GDM1 (cell line): ENCODE measurements at places on chromosomes 11 and 22.

GRCh38 chr11:13348305-13348704, 70.7 kb downstream of the BMAL1 start:
- DNase-seq = no peak

GRCh38 chr22:33743756-33744155, 176.5 kb downstream of the LARGE1 start:
- DNase-seq = no peak

- no peak for DNase-seq
Observed at GRCh38 chr11:11988681-11989261, 19.7 kb downstream of the DKK3 start.

DNA sequence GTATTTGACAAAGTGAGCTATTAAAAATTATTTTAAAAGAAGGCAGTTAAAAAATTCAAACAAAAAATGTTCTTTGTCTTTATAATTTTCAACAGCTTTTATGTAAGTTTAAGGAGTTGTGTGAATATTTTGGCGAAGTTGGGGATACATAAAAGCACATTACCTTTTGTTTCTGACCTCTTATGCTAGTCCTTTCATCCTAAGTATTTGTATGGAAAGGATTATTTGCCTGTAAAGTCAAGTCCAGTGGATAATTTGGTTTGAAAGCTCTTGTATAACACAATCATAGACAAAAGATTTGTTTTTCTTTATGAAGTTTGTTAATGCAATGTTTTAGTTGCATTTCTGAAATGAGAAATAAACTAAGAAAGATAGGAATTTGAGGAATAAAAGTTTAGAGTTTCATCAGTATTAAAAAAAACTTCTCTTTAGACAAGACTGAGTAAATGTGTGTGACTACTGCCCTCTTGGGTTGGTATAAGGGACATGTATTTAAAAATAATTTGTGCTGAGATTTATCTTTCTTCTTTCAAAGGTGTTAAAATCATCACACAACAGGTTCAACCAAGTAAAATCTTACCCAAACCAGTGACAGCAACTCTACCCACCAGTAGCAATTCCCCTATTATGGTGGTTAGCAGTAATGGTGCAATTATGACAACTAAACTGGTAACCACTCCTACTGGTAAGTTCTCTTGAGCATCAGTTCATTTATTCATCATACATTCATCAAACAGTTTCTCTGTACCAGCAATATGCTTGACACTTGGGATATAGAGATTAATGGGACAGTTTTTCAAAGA, 68.2 kb downstream of the EMSY start:
- DNase-seq = no peak

- DNase-seq = no peak
Observed at GRCh38 chr11:26741036-26741435, 19.2 kb upstream of the SLC5A12 start.

DNA sequence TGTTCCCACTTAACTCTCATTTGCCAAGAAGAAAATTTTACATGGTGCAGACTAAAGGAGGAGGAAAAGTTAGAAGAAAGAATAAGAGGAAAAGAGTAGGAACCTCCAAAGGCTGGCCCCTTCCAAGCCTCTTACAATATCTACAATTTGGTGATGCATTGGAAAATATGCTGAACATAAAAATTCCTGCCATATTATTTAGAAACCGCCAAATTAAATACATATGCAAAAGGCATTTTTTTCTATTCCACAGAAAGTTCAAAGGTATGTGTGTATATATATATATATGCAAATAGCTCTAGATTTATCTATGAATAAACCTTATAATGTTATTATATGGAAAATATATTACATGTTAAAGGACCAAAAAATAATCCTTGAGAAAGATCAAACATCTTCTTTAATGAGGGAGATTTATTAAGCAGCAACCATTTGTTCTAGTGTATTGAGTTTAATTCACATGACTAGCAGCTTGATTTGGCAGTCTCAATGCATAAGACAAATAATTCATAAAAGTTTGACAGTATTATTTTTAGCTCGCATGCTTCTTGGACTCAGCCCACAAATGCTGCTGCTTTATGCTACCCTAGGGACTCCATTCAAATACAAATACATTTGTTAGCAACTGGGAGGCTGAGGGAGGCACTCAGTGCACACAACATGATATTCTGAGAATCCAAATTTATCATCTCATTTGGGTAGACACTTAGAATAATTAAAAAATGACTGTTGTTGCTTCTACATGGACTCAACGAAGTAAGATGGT, 184.9 kb downstream of the SBF2 start:
- no peak for DNase-seq

GRCh38 chr22:34800260-34800980, 265.5 kb upstream of the ISX start:
- DNase-seq = no peak

- DNase-seq = peak; percentile 50
Observed at GRCh38 chr11:10611979-10612862, 43.8 kb upstream of the LYVE1 start.

- no peak for DNase-seq
Observed at GRCh38 chr11:126444072-126444471, 88.6 kb downstream of the ST3GAL4 start.

DNA sequence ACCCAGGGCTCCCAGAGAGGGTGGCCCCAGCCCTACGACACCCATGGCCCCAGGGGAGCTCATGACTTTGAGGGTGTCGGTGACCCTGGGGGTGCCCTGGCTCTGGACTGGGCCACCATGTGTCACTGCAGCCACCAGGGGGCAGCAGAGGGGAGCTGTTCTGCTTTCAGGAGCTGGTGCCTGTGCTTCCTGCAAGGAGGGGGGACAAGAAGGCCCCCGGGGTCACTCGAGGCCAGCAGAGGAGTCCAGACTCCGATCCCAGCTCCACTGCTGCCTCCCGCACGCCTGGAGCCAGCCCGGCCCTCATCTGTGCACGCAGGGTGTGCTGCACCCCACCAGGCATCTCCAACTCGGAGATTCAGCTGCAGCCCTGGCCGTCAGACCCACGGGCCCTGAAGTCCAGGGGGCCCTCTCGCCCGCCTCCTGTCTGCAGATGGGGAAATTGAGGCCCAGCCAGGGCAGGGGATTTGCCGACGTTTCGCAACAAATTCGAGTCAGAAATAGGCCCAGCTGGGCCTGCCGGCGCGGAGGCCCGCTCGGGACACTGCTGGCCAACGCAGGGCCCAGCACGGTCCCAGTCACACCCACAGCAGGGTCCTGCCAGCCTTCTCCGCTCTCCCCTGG, 29.5 kb upstream of the WNT7B start:
- DNase-seq = peak; percentile 70

GRCh38 chr11:10208131-10208575, 85.9 kb downstream of the SBF2 start:
- DNase-seq = peak; percentile 19

GRCh38 chr11:129298988-129299387, 76.7 kb upstream of the BARX2 start:
- DNase-seq = no peak

- no peak for DNase-seq
Observed at GRCh38 chr11:27440090-27440489, 32.5 kb downstream of the LGR4 start.

GRCh38 chr11:2713094-2713493, 13.3 kb upstream of the KCNQ1OT1 start:
- no peak for DNase-seq

DNA sequence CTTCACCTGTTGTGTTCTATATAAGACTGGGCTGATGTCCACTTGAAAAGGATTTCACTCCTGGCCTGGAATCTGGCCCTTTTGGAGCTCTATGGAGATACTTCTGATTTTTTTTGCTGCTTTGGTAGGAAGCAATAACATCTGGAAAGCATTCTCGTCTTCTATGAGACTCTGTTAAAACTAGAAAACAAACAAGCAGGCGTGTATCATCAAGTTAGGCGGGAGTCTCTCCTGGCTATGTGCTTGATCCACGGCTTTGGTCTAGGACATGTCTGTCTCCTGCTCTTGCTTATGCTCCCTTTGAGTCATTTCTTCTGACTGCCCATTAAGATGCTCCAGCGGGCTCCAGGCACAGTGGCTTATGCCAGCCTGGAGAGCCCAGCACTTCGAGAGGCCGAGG, 121.4 kb upstream of the TTC12 start:
- DNase-seq = no peak

DNA sequence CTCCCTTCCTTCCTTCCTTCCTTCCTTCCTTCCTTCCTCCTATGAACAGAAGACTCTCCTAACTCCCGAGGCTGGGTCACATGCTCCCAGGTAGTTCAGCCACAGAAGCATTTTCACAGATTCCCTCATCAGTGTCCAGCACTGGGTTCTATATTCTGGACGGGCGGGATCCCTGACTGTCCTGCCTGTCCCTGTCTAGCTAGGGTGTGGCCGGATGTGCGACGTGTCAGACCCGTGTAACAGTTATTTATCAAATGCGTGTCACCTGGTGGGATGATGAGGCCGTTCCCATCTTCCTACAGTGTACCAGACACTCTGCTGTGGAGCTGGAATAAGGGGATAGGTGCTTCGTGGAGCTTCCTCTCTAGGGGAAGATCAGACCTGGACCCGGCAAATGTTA, 901.0 kb downstream of the BRD1 start:
- no peak for DNase-seq

DNA sequence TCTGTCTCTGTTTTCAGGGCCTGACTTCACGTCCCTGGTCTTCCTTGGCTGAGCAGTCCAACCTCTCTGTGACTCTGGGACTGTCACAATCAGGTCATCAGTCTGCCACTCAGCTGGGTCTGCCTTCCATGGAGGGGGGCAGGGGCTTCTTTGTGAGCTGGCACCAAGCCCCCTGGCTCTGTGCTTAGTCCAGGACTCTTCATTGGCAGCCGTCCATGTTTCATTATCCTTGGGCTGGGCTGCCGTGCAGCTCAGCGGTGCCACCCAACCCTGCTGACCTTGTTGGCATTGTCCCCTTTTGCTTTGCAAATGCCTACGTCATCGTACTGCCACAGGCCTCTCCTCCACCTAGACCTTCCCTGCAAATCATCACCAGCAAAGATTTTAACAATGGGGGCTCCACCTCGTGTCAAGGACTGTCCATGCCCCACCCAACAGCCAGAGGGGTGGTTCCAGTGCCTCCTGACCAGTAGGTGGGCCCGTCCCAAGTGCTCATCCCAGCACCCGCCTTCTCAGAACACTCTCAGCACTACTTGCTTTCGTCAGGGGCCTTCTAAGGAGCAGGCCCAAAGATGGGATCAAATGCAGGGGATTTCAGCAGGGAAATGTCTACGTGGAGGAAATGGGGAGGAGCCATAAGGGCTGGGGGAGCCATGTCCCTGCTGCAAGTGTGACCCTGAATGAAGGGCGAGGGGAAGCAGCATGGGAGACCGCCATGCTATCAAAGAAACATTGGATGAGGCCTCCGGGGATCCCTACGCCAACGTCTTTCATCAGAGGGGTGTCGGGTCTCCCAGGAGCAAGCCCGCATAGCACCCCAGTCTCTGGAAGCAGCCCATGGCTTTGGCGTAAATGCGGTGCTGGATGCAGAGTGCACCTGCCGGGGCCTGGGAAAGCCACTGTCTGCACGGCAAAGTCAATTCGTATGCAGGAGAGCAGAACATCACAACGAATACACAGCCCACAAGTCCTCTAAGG, 18.2 kb downstream of the KRTAP5-6 start:
- no peak for DNase-seq

DNA sequence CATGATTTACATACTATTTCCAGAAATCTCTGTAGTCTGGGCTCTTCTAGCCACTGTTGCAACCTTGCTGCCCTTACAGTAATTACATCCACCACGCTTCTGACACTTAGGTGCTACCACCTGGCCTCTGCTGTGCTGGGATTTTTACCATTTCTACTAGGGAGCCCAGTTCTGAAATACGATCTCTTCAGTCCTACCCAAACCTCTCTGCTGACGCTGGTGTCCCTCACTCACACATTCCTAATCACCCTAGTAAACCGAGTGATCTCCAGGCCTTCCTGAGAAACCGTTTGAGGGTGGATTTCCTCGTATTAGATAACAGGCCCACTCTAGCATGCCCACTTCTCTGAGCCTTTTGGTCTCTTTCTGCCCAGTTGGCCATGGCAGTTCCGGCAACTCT, 588.9 kb upstream of the CADM1 start:
- no peak for DNase-seq

GRCh38 chr11:43879789-43880639, 617 bp upstream of the ALKBH3 start:
- DNase-seq = no peak

DNA sequence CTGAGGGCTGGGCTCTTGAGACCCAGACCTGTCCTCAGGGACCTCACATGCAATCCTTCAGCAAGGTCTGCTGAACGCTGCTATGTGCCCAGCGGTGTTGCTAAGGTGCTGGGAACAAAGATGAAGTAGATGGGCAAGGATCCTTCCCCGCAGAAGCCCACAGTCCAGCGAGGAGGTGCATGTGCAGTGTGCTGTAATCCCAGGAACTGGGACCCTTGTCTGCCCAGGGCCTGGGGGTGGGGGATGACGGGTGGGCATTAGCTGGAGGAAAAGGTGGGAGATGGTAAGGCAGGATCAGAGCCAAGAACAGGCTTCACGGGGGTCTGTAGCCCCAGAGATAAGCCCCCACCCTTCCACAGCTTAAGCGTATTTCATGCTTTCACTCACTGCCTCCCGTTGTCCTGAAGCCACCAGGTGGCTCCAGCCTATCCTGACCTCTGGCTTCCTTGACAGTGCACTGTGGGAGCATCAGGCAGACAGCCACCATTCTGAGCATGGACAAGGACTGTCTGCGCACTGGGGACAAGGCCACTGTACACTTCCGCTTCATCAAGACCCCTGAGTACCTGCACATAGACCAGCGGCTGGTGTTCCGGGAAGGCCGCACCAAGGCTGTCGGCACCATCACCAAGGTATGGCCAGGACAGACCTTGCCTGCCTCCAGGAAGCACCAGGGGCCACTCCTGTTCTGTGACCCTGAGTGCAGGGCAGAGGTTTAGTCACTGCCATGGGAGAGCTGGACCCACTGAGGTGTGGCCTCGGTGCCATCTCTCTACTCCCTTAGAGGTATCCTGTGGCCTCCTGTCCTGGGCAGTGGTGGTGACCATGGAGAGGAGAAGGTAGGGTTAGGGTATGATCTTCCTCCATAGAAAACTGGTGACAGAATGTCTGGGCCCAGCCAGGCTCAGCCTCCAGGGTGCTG, 22.0 kb downstream of the GTPBP1 start:
- DNase-seq = no peak

DNA sequence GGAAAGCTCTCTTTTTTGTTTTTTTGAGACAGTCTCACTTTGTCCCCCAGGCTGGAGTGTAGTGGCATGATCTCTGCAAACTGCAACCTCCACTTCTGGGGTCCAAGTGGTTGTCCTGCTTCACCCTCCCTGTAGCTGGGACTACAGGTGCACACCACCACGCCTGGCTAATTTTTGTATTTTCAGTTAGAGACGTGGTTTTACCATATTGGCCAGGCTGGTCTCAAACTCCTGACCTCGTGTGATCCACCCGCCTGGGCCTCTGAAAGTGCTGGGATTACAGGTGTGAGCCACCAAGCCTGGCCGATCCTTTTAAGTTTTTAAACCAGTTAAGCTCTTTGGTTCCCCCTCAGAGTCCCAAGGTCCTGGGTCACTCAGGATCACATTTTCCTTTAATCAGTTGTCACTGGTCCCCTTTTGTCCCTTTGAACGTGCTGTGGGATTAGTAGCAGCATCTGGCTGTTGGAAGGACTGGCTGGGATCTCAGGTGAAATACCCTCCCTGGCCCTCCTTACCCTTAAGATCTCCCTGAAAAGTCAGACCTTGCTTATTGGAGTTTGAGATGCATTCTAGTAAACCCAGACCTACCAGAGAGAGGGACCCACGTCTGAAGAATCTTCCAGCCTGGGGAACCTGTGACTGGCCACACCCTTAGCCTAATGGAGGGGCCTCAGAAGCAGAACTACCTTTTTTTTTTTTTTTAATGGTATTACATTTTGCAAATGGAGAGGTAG, 8.1 kb downstream of the MALAT1 start:
- DNase-seq = peak; percentile 28

- DNase-seq = no peak
Observed at GRCh38 chr22:24190596-24191208, 9.4 kb downstream of the SUSD2 start.

- DNase-seq = no peak
Observed at GRCh38 chr11:3014057-3014938, 22.2 kb upstream of the NAP1L4 start.
